ENCODE measurements at places on chromosomes 5 and 9.

DNA sequence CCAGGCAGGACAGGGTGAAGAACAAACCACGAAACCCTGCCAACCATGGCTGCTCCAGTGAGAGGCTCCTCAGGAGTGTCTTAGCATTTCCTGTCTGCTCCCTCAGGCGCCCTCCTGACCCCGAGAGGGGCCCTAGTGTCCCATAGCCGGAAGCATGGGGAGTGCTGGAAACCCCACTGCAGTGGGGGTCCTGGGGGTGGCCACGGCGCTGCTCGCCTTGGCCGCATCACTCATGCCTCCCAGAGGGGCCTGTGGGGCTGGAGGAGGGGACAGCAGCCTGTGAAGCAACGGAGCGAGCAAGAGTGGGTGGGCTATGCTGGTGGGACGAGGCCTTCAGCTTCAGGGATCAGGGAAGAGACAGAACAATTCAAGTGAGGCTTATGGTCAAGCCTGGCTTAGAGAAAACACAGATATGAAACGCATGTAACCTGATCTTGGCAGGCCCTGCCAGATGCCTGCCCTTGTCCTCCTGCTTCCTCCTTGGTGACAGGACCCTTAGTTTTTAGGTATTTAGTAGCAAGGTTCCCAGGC lies 219.1 kb downstream of the FANCC start:
- DNase-seq, result no peak

DNA sequence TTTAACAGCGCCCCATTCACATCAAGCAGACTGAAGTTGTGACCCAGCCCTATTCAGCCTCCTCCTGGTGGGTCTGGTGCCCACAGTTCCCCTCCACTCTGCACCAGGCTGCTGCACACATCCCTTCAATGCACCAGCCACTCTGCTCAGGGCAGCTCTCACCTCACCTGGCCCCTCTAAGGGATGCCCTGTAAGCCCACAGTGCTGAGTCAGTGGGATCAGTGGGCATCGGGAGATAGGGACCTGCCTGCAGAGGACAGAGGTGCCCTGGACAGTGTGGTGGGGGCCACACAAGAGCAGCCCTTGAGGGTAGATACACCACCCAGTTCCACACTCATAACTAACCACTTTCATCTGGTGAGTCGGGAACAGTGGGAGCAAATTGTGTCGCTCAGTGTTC lies 38.3 kb upstream of the S1PR3 start:
- no peak for DNase-seq

DNA sequence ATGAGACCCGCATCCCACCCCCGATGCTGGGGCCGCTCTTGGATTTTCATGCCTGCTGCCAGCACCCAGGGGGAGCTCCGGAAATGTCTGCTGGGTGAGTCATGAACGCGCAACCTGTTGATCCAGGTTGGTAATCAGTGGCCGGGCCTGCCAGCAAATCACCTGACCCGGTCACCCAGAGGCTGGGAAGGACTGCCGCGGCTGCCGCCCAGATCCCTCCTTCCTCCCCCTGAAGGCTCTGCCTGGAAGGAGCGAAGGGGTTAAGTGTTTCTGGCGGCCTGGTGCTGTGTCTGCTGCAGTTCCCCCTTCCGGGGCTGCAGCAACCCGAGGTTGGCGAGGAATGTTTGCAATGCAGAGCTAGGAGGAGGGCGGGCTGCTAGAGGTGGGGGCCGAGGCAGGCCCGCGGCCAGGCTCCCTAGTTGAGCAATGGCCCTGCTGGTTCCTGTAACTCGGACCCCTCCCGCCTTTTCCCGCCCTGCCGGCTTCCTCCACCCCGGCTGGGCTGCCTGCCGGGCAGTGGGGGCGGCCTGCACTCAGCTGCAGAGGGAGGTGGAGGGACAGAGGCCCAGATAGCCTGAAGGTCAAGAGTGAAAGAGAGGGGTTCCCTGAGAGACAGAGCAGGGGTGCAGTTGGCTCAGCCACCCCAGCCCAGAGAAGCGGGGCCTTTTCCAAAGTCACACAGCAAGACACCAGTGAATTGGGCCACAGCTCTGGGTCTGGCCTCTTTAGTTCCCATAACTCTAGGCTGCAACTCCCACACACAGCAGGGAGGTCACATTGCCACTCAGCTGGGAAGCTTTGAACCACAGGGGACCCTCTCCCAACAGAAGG lies 156.3 kb upstream of the IER5L start:
- peak; percentile 68 for DNase-seq

GRCh38 chr9:95130484-95130883 lies 187.0 kb downstream of the FANCC start:
- no peak for DNase-seq

- no peak for DNase-seq
Measured at GRCh38 chr5:171024084-171024483, 162.3 kb downstream of the RANBP17 start.

DNA sequence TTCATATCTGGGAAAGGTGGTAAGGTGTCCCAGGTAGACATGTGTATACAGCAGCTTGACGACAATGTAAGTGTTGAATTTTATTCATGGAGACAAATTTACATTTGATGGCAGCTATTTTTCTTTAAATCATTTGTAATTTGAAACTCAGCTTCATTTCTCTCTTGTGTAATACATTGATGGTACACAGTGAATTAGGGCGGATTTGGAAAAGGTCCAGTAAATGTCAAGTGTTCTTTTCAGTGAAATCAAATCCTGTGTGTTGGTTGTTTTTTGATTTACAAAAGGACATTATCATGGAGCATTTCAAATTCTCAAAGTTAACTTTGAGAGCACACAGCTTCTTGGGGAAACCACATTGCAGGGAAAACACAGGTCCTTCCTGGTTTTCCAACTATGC lies 30.0 kb upstream of the PCSK1 start:
- no peak for DNase-seq

- no peak for DNase-seq
Measured at GRCh38 chr9:91187965-91188344, 173.8 kb downstream of the AUH start.

- DNase-seq, result no peak
Measured at GRCh38 chr9:81566074-81566698, 123.2 kb downstream of the TLE1 start.

DNA sequence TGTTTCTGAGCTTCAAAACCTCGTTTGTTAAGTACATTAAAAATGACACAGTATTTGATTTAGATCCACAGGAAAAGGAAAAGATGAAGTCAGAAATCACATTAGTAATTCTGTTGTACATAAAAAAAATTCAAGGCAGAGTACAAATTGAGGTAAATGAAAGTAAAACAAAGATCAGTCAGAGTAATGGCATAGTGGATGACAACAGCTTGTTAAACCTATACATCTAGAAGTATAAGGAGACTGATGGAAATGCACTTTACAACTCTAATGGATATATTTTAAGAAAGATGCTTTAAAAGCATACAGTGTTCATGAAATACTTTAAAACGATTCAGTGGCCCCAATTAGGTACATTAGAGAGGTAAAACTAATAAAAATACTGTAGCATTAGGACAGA lies 631.3 kb upstream of the SEMA6A start:
- DNase-seq, result no peak

- no peak for DNase-seq
Measured at GRCh38 chr9:114478871-114479270, 26.4 kb downstream of the WHRN start.

DNA sequence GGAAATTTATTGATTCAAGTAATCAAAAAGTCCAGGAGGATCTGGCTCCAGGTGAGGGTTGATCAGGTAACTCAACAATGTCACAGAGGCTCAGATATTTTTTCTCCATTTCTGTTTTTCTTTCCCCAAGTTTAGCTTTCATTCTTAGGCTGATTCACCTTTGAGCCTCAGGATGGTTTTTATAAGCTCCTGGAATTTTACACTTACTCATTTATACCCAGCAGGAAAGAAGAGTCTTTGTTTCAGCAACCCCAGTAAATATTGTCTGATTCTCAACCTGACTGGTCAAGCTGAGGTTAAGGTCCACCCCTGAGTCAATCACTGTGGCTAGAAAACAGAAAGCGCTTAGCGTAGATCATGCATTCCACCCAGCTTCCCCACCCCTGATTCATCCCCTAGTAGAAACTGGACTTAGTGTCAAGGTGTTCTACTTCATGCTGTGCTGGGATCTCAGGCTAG lies 500.6 kb downstream of the KIF4B start:
- no peak for DNase-seq

- DNase-seq, result no peak
Measured at GRCh38 chr9:2876320-2876719, 32.4 kb upstream of the PUM3 start.

DNA sequence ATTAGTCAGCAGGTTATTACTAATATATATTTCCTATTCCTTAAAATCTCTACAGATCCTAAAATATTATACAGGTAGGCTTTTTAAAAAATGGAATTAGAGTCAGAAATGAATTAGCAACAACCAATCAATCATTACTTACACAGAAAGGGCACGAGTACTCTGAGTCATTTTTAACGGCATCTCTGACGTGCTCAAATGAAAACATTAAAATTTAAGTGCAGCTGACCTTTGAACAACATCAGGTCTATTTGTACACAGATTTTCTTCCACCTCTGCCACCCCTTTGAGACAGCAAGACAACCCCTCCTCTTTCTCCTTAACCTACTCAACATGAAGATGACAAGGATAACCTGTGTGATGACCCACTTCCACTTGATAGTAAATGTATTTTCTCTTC lies 19.1 kb downstream of the AUH start:
- DNase-seq, result no peak

- no peak for DNase-seq
Measured at GRCh38 chr9:101437806-101438232, 2.2 kb upstream of the ALDOB start.

GRCh38 chr9:15696979-15697378 lies 144.1 kb downstream of the CCDC171 start:
- DNase-seq, result no peak

DNA sequence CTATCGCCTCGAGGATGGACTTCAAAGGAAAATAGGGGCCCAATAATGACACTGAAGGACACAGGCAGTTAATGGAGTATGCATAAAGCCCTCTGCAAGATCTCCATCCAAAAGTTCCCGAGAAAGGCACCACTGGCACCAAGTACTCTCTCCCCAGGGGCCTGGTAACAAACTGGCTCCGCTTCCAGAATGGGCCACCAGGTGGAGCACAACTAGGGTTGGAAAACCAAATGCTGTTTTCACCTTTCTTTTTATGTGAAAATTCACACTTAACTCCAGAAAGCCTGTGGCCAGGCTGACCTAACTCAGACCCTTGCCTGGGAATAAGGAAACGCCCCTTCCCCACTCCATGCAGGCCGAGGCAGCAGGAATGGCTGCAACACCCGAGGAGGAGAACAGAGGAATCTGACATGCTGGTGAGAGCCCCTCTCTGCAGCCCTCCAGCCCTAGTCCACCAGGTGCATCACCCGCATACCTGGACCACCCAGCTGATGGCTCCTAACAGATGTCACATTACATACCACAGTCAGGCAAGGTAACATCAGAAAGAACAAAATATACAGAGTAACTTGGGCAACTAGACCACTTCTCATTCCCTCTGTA lies 42.8 kb downstream of the CAMSAP1 start:
- DNase-seq, result peak; percentile 85

GRCh38 chr5:158752656-158752973 lies 347.1 kb downstream of the EBF1 start:
- DNase-seq, result no peak

GRCh38 chr9:92206488-92206887 lies 87.0 kb downstream of the IARS1 start:
- DNase-seq, result no peak

- no peak for DNase-seq
Measured at GRCh38 chr5:5537426-5537825, 114.9 kb downstream of the ICE1 start.

DNA sequence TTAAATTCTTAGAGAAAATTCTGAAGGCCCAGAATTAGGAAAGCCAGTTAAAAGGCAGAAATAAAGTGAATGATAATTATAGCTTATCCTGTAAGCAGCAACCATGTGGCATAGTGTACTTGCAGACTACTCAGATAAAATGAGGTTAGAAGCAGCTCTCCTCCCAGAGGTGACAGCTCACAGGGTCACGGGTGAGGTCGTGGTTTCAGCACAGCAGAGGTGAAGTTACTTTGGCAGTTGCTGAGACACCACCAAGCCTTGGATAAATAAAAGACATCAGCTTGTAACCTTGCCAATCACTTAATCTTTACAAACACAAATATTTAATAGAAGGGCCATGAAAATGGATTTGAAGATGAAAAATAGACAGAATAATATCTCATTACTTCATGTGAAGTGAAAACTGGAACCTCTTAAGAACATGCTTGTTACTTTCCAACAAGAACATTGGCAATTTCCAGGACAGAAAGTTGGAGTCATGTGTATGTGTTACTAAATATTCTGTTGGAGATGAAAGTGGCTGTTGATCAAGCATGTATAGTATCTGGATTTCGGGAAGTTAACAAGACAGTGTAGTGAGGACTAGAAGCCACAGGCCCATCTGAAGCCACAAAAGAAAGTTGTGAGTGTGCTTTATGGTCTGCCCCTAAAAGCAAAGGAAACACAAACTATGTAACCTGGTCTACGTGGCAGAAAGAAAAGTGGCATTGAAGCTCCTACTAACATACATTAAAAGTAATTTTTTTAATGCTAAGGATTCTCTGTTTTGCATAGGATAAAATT lies 134.4 kb downstream of the ERCC6L2 start:
- no peak for DNase-seq

Measured in HAP-1 (cell line).